Panc1 (cell line): ENCODE measurements at places on chromosomes 4 and X. TPM values are rescaled to one million over a fixed set of nuclear protein-coding genes. Genes with fewer than 3 reads are reported as not detected.

GRCh38 chr4:182242787-182243186 lies 415 bp upstream of the TENM3 start:
- DNase-seq = no peak

GRCh38 chr4:37649268-37649667 lies 36.9 kb downstream of the RELL1 start:
- DNase-seq = no peak

Gene LDB2
- total RNA-seq = not detected

Gene TBCK
- total RNA-seq = 15.1 TPM

Gene CXCL13
- not detected for total RNA-seq
